ENCODE measurements at places on chromosomes 2 and 18.

GRCh38 chr2:153940511-153940910, 68.8 kb downstream of the GALNT13 start:
- no peaks in the 10 kb centered on the region for H3K4me1 ChIP-seq
- no peak overlapping the region for H3K27ac ChIP-seq
- H3K27me3 ChIP-seq = no peaks in the 10 kb centered on the region

DNA sequence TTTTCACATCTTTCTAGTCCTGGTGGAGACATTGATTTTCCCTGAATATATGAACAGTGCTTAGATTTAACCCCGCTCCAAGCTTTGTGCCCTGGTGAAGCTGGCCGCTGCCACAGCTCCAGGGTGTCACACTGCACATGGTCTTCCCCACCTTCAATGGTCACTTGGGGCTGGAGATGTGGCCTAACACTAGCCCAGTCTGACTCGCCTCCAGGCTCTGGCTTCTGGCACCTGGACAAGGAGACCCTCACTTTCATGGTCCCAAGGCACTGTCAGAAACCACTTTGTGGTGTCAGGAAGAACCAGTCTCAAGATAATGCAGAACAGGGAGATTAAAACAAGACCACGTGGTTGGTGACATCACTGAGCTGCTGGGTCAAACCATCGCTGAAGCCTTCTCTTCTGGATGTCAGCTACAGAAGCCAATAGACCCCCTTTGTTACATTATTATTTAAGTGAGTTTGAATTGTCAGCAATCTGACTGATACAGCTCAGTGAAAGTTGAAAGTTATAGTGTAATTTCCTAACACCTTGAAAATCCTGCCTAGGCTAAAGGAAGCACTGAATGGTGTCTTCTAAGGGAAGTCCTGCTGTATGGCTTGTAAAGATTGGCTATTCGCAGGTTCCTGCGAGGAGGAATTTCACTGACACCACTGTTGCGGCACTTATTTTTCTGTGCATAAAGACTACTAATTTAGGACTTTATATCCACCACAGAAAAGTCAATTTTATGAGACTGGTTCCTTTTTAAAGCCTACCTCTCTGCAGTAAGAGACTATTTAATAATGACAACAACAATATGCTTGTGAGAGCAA, 55.0 kb upstream of the CTDP1 start:
- DNase-seq = no peak
- H3K4me1 ChIP-seq = no peaks in the 10 kb centered on the region
- H3K27me3 ChIP-seq = peaks cover 2% of the 10 kb centered on the region
- no peaks in the 10 kb centered on the region for H3K36me3 ChIP-seq
- no peak overlapping the region for H3K4me3 ChIP-seq

DNA sequence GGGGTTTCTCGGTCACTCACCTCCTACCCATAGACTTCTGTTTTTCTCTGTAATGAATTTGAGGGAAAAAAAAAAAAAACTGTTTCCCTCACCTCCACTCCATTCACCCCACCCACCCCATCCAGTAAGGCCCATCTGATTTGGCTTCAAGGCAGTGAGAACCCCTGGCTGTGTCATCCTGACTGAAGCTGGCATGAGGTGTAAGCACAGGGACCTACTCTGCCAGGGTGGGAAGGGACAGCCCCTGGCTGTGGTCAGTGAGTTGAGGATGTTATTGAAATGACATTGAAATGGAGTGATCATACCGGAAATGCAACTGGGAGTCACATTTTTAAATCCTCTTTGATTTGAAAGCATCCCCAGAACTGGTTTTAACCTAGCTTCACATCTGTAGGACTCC, 19.1 kb upstream of the BCL2L11 start:
- H3K4me1 ChIP-seq = no peaks in the 10 kb centered on the region
- DNase-seq = no peak
- H3K4me3 ChIP-seq = no peak overlapping the region
- no peaks in the 10 kb centered on the region for H3K36me3 ChIP-seq
- H3K27ac ChIP-seq = no peak overlapping the region

DNA sequence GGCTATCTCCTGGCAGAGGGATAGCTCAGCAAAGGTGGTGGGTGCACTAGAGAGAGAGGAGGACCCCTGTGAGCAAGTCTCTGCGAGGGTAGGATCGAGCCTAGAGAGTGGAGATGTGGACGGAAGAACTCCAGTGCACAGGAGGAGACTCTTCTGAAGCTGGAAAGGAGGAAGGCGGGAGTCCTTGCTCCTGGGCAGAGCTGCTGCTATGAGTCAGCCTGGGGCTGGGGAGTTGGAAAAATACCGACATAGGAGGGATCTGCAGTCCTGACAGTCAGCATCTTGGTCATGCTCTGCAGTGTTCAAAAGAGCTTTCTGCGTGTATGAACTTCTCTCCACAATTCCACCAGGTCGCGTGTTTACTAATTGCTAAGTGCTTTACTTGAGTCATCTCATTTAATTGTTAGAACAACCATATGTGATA, 233.8 kb downstream of the LDLRAD4 start:
- no peaks in the 10 kb centered on the region for H3K27me3 ChIP-seq
- H3K4me3 ChIP-seq = no peak overlapping the region
- H3K36me3 ChIP-seq = no peaks in the 10 kb centered on the region
- H3K4me1 ChIP-seq = no peaks in the 10 kb centered on the region

DNA sequence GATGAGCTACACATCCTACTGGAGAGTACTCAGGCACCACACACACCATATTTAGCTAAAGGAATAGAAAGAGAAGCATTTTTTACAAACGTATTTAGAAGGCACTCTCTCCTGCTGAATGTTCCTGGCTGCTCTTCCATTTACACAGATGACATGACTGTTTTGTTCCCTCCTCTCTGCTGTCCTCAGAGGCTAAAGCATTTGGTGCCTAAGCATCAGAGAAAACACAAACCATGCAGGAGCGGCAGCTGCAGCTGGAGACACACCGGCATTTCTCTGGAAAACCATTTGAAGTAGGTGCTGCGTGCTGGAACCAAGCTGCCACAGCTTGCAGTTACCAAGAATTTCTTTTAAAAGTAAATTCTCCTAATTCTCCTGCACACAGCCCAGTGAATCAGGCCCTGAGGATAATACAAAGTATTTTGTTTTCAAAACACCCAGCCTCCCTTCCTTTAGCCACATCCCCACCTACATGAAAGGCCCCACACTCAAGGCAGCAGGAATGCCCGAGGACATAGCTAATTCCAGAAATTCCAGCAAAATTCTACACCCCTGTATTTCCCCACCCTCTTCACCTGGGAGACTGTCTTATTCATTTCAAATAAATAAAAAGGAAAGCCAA, 488.9 kb upstream of the SOX11 start:
- H3K4me1 ChIP-seq = no peaks in the 10 kb centered on the region
- H3K27me3 ChIP-seq = no peaks in the 10 kb centered on the region
- no peak overlapping the region for H3K27ac ChIP-seq
- H3K36me3 ChIP-seq = no peaks in the 10 kb centered on the region
- DNase-seq = no peak

DNA sequence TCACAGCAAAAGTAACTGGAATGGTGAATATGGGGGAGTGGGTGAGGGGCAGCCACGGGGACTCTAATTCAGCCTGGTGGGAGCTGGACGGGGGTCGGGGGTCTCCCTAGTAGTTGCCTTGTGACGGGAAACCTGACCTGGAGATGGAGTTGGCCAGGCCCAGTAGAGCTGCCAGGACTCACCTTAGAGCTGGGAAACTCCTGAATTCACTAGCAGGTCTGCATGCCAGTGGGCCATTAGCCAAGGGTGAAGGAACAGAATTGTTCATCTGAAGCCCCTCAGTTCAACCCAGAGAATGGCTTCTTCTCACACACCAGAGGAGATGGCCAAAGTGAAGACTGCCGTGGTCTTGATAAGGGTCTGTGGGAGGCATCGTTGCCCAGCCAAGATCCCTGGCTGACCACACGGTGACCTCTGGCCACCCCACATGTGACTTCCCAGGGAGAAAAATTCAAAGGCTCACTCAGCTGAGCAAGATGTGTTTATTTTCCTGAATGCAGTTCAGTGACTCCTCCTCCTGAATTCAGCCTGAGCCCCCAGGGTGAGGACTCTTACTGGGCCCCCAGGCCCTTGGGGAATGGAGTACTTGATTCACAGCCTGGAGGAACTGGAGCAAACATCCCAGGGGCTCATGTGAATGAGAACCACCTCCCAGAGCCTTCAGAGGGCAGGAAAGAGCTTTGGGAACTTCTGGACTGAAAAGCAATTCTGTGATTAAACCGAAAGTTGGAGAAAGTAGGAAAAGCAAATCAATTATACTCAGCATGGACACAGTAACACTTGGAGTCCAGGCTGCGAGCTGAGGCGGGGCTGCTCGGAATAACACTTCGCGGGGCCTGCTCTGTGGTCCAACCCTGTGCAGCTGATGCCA, 25.2 kb downstream of the MOCOS start:
- no peak overlapping the region for H3K4me3 ChIP-seq
- H3K36me3 ChIP-seq = no peaks in the 10 kb centered on the region
- H3K27ac ChIP-seq = no peak overlapping the region
- no peaks in the 10 kb centered on the region for H3K27me3 ChIP-seq

DNA sequence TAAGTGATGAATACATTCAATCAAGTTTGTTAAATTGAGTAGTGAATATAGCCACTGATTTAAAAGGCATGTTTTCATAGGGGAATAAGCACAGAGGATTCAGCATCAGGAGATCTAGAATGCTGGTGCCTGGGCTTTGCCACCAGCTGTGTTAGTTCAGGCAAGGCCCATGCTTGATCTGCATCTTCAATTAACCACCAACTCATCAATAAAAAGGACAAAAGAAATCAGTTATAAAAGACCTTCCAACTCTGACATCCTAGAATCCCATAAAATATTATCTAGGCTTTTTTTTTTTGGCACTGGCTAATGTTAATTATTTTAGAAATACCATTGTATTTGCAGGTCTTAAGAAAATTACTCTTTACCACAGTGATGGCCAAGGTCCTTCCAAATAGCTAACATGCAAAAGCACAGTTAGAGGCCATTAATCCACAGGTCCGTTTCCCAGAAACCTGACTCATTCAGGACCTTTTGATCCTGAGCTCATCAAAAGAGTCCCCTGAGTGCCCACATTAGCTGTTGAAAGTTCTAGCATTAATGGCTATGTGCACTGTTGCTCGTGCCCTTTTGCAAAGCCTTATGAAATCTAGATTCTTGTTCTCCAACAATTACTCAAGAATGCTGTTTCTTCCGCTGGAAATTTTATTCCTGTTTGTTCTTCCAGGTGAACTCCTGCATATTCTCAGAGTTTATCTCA, 170.0 kb downstream of the CYRIA start:
- no peak overlapping the region for H3K27ac ChIP-seq
- no peaks in the 10 kb centered on the region for H3K4me1 ChIP-seq
- no peaks in the 10 kb centered on the region for H3K36me3 ChIP-seq
- H3K27me3 ChIP-seq = no peaks in the 10 kb centered on the region
- no peak for DNase-seq

- no peak overlapping the region for H3K4me3 ChIP-seq
- H3K27me3 ChIP-seq = no peaks in the 10 kb centered on the region
- no peak overlapping the region for H3K27ac ChIP-seq
- H3K36me3 ChIP-seq = no peaks in the 10 kb centered on the region
- DNase-seq = peak; percentile 43
- no peaks in the 10 kb centered on the region for H3K4me1 ChIP-seq
Measured at GRCh38 chr2:239361311-239361642, 39.5 kb downstream of the HDAC4 start.

DNA sequence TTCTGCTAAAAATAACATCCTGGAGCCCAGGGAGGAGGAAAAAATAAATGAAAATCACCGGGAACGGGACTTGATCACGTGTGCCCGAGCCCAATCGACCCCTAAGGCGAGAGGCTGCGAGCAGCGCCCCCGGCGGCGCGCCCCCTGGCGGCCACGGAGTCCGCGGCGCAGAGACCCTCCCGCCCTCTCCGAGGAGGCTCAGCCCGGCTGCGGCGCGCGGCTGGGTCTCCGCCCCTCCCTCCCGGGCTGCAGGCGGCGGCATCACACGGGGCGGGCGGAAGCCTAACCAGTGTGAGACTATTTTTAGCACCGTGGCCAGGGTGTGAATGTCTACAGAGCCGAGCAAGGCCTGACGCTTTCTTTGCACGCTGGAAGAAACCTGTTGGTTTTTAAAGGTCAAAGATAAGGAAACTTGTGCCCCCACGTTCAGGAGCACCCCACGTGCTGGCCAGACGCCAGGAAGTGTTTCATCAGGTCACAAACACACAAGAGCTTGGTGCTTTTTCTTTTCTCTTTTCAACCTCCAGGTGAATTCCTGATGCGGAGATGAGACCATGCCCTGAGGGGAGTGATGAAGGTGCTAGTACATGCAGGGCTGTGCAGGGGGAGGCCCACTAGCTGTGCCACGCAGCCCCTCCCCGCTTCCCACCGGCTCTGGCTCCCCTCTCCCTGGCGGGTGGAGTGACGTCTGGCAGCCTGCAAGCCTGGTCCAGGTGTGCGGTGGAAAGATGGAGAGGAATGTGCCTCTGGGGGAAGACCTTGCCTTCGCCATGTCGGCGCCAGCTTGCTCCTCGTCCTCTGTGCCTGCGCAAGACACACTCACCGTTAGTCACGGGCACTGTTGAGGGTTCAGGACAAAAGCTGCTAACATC, 35.3 kb upstream of the DNMT3A start:
- H3K4me1 ChIP-seq = no peaks in the 10 kb centered on the region
- H3K36me3 ChIP-seq = no peaks in the 10 kb centered on the region
- DNase-seq = peak; percentile 86
- H3K4me3 ChIP-seq = peak overlapping the region; percentile 21
- H3K27ac ChIP-seq = no peak overlapping the region

Data from fibroblast of lung (primary cell).